ENCODE measurements at places on chromosomes 11 and 22.

- DNase-seq, result no peak
Measured at GRCh38 chr11:129505266-129505665, 129.6 kb downstream of the BARX2 start.

- no peak for DNase-seq
Measured at GRCh38 chr11:19838994-19839768, 126.5 kb downstream of the NAV2 start.

- DNase-seq, result no peak
Measured at GRCh38 chr11:68661697-68662603, 22.4 kb upstream of the GAL start.

DNA sequence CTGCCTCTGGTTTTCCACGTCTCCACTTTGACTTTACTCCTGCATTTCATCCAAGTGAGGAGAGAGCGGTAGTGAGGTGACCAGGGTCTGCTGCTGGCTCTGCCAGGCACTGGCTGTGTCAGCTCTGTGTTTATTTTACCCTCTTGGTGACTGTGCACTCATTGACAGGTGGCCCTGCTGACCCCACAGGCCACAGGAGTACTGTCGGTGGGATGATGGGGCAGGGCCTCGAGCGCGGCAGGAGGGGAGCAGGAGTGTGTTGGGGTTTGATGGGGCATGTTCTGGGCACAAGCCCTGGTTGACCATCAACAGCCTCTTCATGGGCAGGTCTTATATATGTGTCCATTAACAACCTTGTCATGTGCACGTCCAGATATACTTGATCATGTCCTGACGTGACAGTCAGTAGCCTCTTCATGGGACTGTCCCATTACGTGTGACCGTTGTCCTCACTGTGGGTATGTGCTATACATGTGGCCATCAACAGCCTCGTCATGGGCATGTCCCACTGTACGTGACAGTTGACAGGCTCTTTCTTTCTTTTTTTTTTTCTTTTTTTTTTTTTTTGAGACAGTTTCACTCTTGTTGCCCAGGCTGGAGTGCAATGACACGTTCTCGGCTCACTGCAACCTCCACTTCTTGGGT lies 31.4 kb upstream of the ACR start:
- no peak for DNase-seq

GRCh38 chr11:45073685-45074141 lies 72.7 kb upstream of the PRDM11 start:
- DNase-seq, result no peak

GRCh38 chr11:102317768-102318103 lies 452 bp downstream of the BIRC3 start:
- DNase-seq, result no peak

DNA sequence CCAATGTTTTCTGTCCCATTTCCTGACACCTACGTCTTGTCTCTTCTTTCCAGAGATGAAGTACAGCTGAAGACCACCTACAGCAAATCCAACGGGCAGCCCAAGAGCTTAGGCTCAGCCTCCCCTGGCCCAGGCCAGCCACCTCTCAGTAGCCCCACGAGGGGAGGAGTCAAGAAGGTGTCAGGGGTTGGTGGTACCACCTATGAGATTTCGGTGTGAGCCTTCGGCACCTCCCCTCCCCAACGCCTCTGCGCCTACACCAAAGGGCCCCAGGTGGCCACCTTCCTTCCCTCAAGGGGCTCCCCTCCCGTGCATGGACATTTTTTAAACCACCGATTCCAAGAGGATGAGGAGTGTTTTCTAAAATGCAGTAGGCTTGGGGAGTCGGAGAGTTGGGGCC lies 12.2 kb downstream of the MED19 start:
- no peak for DNase-seq

DNA sequence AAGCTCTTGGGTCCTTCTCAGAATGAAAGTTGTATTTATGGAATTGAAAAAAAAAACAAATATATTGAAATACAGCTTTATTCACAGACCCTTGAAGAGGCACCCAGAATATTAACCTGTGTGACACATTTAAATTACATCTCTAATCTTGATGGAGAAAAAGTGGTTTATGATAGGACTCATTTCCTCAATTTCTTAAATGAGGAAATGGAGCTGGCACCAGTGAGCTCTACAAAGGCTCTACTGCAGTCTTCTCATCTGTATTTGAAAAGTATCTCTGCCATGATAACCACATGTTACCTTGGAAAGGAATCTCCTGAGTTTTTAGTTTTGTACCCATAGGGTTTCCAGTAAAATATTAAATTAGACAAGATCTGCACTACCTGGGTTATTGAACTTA lies 186.5 kb downstream of the HIPK3 start:
- DNase-seq, result no peak

- peak; percentile 79 for DNase-seq
Measured at GRCh38 chr11:118171269-118172062, 5.0 kb downstream of the SCN2B start.

DNA sequence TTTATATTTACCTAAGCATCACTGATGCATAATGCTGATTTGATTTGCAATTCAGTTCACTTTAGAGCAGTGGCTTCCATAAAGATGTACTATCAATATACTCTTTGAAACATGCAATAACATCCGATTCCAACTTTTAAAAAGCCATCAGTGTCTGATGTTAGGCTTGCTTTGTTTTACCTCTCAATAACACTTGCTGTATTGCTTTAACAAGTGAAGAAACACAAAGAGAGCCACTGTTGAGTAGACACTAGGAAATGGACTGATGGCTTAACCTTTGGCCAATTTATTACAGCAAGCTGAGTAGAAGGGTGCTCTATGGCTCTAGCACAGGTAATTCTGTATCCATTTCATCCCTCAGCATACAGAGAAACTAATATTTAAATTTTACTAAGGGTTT lies 122.1 kb downstream of the FCHSD2 start:
- DNase-seq, result no peak

DNA sequence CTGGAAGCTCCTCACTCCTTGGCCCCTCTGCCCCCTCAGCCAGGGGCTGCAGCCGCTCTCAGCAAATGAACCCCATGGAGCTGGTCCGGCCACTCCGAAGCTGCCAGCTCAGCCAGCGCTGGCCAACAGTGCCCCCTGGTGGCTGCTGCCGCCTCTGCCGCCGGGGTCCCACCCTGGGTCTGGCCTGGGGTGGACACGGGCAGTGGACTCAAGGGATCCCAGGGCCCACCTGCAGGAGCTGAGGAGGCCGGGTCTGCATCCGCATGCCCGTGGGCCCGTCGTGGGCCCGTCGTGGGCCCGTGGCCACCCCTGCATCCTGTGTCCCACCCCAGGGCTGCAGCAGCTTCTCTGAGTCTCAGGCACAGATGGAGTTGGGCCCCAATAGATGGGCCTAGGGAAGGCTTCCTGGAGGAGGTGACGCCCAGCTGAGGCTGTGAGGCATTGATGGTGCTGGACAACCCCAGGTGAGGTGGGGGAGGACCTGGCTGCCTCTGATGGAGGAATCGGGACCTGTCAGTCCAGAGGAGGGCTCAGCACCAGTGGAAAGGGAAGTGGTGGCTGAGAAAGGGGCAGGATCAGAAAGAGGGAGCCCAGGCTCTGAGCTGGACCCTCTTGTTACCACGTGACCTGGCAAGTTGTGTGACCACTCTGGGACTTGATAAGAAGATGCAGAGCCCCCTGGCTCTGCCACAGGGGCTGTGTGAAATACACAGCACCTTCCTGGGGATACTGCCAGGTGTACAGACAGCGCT lies 522.3 kb downstream of the BRD1 start:
- DNase-seq, result peak; percentile 70

DNA sequence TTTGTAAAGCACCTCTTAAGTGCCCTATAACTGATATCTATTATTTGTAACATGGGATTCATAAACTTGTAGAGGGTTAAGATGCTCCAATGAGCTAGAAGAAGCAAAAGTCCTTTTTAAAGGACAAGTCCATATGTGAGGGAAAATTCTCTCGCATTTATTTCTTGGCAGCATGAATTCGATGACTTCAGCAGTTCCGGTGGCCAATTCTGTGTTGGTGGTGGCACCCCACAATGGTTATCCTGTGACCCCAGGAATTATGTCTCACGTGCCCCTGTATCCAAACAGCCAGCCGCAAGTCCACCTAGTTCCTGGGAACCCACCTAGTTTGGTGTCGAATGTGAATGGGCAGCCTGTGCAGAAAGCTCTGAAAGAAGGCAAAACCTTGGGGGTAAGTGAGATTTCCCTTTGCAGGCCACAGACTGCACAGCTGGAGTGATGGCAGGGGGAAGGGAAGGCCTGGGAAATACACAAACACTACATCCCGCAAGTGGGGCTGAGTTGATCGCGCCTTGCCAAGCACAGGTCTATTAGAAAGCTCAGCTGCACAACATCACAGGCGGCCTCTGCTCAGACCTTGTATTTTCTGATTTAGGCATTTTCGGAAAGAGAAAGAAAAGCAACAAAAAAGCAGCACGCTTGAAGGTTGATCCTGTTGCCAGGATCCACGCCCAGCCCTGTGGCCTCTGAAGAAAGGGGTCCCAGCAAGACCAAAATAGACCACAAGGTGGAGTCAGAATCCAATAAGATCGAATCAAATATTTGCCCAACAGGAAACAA lies 1.5 kb downstream of the MS4A8 start:
- no peak for DNase-seq

GRCh38 chr11:7936615-7937014 lies 4.9 kb downstream of the OR10A3 start:
- no peak for DNase-seq

- DNase-seq, result no peak
Measured at GRCh38 chr11:35792148-35792845, 129.7 kb downstream of the TRIM44 start.

DNA sequence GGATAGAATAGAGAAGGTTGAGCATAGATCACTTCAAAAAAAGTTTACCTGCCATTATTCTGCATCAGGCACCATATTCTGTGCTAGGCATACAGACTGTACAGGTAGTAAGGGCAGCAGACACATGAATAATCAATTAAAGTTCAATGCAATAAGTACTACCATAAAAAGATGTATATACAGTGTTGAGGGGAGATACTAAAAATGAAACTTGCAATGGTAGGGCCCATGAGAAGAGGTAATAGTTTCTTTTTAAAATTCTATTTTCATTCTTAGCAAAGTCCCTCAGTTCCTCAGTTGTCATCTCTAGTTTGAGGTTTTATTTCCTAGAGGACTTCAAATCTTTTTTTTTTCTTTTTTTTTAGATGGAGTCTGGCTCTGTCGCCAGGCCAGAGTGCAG lies 819.9 kb downstream of the FAM181B start:
- no peak for DNase-seq

GRCh38 chr11:4202749-4203148 lies 108.2 kb downstream of the RRM1 start:
- DNase-seq, result no peak

Data from activated T-cell treated with anti-CD3 and anti-CD28 coated beads, Interleukin-2, amount 50 U/mL, for 72 hours (primary cell).